ENCODE measurements at places on chromosomes 2 and 18. TPM values are rescaled to one million over a fixed set of nuclear protein-coding genes. Genes with fewer than 3 reads are reported as not detected.

AQP12A gene
- not detected for total RNA-seq

DNA sequence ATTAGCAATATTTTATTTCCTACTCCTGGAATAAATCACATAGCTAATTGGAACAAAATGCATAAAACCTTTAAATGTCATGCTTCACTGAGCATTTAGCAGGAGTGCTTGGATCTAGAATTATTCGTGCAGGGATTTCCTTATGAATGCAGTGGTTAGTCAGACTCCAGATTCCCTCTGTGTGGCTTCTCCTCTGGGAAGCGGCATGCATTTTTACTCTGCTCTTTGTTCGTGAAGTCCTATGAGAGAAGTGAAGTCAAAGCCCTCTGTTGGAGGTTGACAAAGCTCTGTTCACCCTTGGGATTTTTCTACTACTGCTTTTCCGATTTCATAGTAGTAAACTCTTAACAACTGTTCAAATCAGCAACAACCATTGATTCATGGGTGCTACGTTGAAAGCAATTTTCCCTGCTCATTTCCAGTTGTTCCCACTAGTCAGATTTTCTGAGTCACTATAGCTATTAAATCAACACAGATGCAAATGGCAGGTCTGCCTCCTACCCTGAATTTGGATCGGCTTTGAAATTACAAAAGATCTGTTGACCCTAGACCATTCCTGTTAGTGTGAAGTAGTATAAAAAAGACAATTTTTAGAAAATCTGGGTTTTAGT lies 461.7 kb downstream of the STK39 start:
- no peak for DNase-seq

LIPG gene
- total RNA-seq, result not detected

DNA sequence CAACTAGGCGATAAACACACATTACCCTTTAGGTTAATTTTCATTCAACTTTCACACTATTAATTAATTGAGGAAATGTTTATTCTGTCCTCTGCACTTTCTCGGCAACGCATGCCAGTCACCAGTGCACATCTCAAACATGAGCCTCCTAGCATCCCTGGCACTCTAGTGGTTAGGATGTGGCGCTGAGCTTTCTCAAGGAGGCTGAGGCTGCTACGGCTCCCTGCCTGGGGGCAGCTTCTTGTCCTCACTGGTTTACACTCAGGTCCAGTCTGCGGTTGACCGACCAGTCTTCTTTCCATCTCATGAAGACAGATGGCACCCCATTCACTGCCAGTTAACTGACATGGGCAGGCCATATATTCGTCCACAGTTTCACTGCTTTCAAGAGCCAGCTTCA lies 463.4 kb downstream of the EIPR1 start:
- no peak for DNase-seq

DNA sequence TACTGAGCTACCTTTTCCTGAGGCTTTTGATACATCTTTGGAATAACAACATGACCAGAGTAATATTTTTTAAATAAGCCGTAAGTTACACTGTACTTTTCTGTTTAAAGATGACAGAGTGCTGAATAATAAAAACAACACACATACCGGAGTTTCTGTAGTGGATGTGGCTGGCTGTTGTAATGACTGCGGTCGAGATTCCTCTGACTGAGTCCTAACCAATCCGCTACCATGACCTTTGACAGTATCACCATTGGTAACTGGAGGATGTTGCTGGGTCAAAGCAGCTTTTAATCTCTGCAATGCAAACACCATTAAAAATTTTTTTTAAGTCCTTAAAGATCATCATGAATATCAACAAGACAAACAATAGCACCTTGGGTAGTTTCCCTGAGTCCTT lies 70.7 kb downstream of the ATF2 start:
- DNase-seq, result no peak

All from CD4-positive, CD25-positive, alpha-beta regulatory T cell (primary cell).